ENCODE measurements at places on chromosomes 12 and 14. TPM values are rescaled to one million over a fixed set of nuclear protein-coding genes. Genes with fewer than 3 reads are reported as not detected.

The SRP54 gene
- 122 TPM for total RNA-seq

The AQP2 gene
- total RNA-seq = 0.30 TPM

The ASCL1 gene
- total RNA-seq = not detected

The PTPRO gene
- total RNA-seq = 0.69 TPM

The GZMB gene
- total RNA-seq = not detected

The DBX2 gene
- not detected for total RNA-seq

The EML5 gene
- total RNA-seq = 0.55 TPM

The KCNJ8 gene
- 2.1 TPM for total RNA-seq

The IL31 gene
- total RNA-seq = not detected

The TCL1B gene
- total RNA-seq = not detected

The STYK1 gene
- total RNA-seq = 4.3 TPM
